Activated CD8-positive, alpha-beta memory T cell treated with anti-CD3 and anti-CD28 coated beads for 1 hour (primary cell): ENCODE measurements at places on chromosomes 4 and X.

DNA sequence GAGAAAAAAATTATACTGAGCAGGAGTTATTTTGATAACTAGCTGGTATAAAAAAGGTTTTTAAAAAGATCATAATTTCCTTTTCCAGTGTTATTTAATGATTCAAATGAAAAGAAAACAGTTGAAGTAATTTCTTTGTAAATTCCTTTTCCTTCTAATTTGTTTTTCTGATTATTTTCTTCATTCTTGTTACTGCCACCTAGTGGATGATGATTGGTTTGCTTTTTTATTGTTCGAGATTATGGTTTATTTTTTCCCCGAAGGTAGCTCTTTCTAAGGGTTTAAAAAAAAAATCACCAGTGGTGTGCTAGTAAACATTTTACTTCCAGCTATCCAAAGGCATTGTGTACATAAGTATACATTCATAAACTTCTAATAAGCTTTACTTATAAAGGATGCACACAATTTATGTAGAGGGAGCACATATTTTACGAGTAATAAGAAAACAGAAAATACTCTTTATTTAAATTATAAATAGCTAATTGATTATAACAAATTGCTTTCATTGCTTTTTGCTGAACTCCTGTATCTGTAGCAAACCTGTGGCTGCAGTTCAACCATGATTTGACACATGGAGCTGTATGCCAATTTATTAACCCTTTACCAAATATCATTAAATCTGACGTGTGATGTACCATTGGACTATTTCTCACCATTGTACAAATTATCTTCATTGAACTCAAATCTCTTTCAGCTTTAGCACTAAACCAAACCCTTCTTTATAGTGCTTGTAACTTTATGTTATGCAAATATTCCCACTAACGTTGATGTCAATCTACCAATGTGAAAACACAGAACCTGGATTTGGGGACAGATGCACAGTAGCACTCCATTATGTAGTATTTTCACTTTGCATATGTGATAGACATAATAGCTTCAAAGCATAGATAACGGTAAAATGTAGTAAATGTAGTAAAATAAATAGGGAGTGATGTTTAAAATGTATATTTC is 97.8 kb upstream of the ANK2 start:
- no peak for DNase-seq

- no peak for DNase-seq
Observed at GRCh38 chr4:57034520-57034919, 55.8 kb downstream of the POLR2B start.

DNA sequence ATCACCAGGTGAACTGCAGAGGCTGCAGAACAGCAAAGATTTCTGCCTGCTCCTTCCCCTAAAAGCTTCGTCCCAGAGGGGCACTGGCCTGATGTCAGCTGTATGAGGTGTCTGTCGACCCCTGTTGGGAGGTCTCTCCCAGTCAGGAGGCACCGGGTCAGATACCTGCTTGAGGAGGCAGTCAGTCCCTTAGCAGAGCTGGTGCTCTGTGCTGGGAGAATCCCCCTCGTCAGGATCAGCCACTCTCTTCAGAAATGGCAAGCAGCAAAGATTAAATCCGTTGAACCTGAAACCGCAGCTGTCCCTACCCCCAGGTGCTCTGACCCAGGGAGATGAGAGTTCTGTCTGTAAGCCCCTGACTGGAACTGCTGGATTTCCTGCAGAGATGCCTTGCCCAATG is 1166.3 kb upstream of the ADGRL3 start:
- DNase-seq: no peak

GRCh38 chrX:118039591-118039990 is 77.0 kb downstream of the KLHL13 start:
- no peak for DNase-seq

DNA sequence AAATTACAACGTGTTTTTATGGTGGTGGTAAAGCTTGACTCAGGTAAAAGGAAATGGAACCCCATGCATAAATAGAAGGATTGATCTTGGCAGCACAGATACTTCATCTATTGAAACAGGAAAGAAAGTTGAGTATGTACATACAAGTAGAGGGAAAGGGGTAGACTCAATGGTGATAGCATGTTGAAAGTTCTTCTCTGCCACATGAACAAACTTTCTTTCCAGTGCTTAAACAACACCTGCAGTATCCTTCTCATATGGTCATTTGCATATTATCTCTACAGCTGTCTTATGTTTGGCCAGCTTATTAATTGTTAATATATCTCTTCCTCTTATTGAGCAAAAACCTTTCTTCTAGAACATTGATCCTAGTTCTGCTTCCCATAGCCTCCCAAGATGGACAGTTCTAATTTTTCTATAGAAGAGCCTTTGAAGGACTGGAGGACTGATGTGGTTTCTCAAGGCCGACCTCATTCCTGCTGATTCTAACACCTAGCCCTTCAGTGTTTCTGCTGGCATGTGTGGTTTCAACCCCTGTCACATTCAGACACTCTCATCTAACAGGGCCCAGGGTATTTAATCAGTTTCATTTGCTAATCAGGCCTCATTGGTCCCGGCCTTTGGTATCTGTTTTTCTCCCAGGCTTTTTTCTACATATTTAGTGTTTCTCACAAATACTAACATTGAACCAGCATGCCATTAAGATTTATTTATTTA is 108.1 kb upstream of the SPRY1 start:
- DNase-seq: no peak
